ENCODE measurements at places on chromosomes 5 and 9.

DNA sequence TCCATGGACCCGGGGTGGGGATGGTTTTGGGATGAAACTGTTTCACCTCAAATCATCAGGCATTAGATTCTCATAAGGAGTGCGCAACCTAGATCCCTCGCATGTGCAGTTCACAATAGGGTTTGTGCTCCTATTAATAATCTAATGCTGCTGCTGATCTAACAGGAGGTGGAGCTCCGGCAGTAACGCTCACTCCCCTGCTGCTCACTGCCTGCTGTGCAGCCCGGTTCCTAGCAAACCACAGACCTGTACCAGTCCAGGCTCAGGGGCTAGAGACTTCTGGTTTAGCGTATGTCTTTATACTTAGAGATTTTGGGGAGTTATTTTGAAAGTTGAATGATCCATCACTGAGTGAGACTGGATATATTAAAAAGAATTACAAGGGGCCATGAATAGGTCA is 50.2 kb downstream of the RICTOR start:
- no peak for DNase-seq

GRCh38 chr5:67509402-67510186 is 313.0 kb upstream of the CD180 start:
- DNase-seq, result no peak

DNA sequence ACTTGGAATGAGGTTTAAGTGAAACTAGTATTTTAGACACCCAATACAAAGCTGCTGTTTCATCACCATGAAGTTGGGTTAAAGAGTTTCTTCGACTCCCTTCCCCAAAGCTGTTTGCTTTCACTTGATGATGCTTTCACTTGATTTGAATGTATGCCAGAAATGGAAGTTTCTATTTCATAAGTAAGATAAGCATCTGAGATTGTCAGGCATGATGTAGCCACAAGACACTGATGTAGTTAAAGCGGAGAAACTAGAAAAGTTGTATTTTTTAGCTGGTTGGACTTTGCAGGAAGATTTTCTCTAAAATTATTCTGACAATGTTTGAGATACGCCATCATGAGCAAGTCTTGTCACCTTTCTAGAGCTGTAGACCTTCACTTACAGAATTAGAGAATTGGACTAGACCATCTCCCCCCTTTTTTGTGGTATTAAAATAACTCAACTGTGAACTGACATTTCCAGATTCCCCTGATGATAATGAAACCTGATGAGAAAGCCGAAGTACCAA is 20.0 kb downstream of the MOCS2 start:
- DNase-seq, result no peak

- no peak for DNase-seq
Observed at GRCh38 chr5:125609011-125609410, 814.2 kb upstream of the GRAMD2B start.

GRCh38 chr9:108463932-108464606 is 391.7 kb downstream of the ACTL7B start:
- no peak for DNase-seq

DNA sequence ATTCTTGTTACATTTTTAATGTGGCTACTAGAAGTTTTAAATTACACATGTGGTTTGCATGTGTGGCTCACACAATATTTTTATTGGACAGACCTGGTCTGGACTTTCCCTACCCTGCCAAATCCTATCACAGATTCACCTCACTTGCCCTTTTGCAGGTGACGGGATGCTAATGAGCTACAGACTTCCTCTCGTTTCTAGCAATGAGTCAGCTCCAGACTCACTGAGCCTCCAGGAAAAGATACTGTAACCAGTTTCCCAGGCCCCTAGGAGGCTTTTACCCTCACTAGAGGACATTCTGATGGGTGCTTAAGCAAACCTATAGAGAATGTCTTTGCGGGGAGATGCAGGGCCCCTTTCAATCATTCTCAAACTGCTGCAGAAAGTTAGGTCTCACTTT is 135.4 kb downstream of the WDR41 start:
- DNase-seq, result no peak

- DNase-seq, result no peak
Observed at GRCh38 chr5:150339165-150339564, 18.3 kb upstream of the TCOF1 start.

- DNase-seq, result no peak
Observed at GRCh38 chr9:124263800-124264426, 6.2 kb downstream of the NEK6 start.

DNA sequence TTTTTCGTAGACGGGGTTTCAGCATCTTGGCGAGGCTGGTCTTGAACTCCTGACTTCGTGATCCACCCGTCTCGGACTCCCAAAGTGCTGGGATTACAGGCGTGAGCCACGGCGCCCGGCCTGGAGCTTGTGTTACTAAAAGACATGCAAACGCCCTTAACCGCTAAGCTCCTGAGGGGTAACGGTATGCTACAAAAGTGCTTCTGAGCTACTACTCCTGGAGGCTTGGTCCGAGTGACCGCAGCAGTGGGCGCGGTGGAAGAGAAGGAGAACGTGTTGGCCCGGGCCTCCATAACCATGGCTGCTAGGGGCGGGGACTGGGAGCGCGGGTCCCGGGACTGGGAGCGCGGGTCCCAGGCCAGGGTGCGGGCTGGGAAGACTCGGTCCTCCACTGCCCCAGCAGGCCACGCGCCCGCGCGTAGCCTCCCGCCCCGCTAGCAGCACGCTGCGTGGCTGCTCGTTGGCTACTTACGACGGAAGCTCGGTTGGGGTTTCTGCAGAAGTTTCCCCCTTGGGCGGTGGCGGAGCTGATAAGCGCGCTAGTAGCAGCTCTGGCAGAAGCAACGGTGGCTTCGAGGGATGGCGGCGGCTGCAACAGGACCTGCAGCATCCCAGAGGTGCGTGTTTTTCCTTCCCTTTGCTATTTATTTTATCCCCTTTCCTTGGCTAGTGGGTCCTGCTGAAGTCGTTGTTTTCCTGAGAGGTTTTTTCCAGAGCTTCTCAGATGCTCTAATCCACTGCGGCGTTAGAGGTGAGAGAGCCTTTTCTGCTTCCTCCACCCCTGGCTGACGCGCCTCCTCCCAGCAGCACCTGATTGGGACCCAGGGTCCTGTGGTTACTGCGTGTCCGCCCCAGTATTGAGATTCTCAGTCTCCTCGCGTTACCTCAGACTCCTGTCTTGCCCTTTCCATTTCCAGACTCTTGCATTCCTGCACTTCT is 69.2 kb upstream of the CCDC180 start:
- DNase-seq, result peak; percentile 84

DNA sequence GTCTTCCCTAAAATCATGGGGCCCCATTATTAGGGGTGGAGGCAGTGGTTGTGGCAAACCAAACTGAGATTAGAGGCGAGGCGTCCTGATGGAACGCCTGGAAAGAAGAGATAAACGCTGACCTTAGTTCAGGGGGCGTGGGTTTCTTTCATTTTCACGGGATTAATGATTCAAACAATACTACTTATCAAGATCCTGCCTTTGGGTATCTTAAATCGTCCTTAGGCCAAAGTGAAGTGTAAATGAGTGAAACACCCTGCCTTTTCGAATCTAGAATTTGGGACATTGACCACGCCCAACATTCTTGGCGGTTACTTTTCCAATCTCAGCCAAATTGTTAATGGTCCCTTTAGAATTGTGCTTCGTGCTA is 1.0 kb upstream of the UBTD2 start:
- peak; percentile 21 for DNase-seq

- DNase-seq, result no peak
Observed at GRCh38 chr9:90002397-90003271, 397.8 kb downstream of the GADD45G start.

DNA sequence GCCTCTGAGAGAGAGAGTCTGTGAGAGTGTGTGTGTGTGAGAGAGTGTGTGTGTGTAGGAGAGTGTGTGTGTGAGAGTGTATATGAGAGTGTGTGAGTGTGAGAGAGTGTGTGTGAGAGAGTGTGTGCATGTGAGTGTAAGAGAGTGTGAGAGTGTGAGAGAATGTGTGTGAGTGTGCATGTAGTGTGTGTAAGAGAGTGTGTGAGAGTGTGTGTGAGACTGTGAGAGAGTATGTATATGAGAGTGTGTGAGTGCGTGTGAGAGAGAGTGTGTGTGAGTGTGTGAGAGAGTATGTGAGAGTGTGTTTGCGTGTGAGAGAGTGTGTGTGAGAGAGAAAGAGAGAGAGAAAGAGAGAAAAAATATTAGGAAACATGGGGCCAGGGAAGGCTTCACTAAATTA is 588.3 kb upstream of the SGCD start:
- DNase-seq, result no peak

- DNase-seq, result no peak
Observed at GRCh38 chr9:110768886-110769285, 100.3 kb downstream of the MUSK start.

DNA sequence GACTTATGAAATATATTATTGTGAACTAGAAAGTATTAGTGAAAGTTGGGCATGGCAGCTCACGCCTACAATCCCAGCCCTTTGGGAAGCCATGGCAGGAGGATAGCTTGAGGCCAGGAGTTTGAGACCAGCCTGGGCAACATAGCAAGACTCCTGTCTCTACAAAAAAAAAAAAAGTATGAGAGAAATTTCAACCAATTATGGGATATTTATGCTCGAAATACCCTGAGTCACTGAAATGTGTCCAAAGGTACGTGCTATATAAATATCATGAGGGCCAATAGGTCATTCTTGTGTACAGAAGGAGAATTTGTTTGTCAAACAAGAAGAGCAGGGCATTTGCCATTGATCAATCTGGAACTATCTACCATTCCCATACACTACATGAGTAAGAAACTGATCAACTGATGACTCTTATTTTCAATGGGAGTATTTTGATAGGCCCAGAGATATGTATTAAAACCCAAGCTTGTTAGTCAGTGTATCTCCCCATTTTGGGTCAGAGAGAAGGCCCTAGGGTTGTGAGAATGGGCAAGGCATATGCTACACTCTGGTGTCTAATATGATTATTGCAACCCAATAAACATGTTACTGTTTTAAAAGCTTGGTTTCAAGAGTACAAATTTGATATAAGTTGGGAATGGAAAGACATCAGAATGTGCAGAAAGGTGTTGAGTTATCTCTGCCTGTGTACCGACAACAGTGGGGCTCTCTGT is 21.7 kb upstream of the HOMER1 start:
- no peak for DNase-seq

- DNase-seq, result no peak
Observed at GRCh38 chr5:72628771-72629371, 121.7 kb upstream of the ZNF366 start.

DNA sequence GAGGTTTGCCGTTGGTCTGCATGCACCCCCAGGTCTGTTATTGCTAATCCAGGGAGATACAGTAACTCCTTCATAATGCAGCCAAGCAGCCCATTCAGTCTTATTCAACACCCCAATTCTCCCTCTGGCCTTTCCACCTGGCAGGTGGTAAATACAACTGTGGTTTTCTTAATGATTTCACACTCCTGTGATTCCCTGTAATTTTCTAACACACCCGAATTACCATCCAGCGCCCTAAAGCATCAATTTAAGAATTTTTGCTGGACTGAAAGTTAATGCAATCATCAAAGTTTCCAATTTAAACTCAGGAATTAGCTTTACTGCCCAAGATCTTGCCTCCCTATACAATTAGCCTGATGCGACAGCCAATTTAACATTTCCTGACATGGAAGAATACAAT is 62.5 kb downstream of the GNAQ start:
- no peak for DNase-seq

- no peak for DNase-seq
Observed at GRCh38 chr5:149996205-149996890, 4.1 kb downstream of the TIGD6 start.

DNA sequence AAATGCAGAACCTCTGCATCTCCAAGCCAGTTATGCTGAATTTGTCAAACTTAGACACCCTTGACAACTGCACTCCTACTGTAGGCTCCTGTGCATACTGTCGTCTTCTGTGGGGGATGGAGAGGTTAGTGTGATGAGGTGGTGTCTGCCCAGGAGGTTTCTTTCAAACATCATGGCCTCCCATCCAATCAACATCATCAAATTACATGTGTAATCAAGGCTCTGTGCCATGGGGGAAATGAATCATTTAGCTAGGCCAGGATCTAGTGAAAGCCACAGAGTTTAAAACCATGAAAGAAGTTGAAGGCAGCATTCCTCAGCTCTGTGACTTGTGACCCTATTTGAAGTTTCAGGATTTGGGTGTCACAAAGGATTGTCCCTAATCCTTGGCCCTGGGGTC is 240.6 kb downstream of the MARCHF11 start:
- no peak for DNase-seq

DNA sequence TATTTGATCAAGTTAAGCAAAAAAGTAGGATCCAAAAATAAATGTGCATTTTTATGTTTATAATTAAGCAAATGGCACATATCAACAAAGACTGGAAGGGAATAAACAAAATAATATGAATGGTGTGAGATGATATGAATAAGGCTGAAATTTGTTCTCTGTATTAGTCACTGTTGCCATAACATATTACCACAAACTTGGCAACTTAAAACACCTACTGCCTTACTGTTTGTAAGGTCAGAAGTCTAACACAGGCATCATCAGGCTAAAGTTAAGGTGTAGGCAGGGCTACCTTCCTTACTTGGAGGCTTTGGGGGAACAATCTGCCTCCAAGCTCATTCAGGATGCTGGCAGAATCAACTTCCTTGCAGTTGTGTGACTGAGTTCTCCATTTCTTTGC is 19.3 kb downstream of the PGGT1B start:
- no peak for DNase-seq

GRCh38 chr9:115104908-115105307 is 13.0 kb downstream of the TNC start:
- DNase-seq, result no peak

- no peak for DNase-seq
Observed at GRCh38 chr5:137741718-137742117, 5.8 kb upstream of the KLHL3 start.

DNA sequence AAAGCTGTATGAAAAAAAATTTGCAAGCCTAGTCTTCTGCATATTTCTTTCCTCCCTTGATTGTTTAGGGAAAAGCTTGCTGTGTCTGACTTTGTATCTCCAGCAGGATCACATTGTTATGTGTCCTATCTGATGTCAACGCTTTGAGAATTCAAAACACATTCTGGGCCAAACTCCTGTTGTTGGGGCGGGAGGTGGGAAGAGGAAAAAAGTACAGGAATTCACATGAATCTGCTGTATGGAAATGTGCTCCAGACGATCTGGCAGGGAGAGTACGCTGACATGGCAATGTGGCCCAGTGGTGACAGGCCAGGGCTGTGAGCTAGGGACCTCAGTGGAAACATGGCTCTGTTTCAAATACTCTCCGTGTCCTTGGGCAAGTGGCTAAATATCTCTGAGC is 87.4 kb upstream of the GNA14 start:
- no peak for DNase-seq

DNA sequence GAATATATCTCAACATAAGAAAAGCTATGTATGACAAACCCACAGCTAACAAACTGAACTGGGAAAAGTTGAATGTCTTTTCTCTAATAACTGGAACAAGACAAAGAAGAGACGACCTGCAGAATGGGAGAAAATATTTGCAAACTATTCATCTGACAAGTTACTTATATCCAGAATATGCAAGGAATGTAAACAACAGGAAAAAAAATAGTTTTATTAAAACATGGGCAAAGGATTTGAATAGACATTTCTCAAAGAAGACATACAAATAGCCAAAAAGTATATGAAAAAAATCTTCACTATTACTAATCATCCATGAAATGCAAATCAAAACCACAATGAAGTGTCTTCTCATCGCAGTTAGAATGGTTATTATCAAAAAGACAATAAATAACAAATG is 181.7 kb upstream of the TLX3 start:
- DNase-seq, result no peak

GRCh38 chr5:139226131-139226530 is 28.0 kb upstream of the SIL1 start:
- no peak for DNase-seq

GRCh38 chr9:98256756-98257155 is 1.3 kb upstream of the TBC1D2 start:
- peak; percentile 52 for DNase-seq

- peak; percentile 68 for DNase-seq
Observed at GRCh38 chr9:130995086-130996011, 13.6 kb upstream of the LAMC3 start.

- no peak for DNase-seq
Observed at GRCh38 chr9:130490981-130491380, 46.2 kb downstream of the ASS1 start.
